ENCODE measurements at places on chromosomes 12 and 14.
A peak's percentile ranks its signal among the peaks of the same experiment; 100 is the strongest.

DNA sequence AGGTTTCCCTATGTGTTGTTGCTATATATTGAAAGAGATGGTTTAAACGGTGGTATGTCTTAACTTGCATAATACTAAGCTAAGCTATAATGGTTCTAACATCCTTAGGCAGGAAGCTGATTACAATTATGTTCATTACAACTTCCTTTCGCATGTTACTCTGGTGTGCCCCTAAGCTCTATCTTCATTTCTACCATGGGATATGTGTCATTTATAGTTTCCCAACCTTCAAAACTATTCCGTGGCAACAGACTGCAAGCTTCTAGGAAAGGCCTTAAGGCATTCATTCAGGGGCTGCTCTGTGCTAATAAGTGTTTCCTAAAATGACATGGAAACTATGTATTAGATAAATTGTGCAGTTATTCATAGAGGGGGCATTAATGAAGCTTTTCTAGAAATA is 294.6 kb downstream of the GXYLT1 start:
- no peak for DNase-seq

GRCh38 chr14:92568621-92569479 is 55.3 kb downstream of the RIN3 start:
- DNase-seq = peak; percentile 55

GRCh38 chr14:75435473-75435872 is 7.7 kb downstream of the JDP2 start:
- DNase-seq = no peak

DNA sequence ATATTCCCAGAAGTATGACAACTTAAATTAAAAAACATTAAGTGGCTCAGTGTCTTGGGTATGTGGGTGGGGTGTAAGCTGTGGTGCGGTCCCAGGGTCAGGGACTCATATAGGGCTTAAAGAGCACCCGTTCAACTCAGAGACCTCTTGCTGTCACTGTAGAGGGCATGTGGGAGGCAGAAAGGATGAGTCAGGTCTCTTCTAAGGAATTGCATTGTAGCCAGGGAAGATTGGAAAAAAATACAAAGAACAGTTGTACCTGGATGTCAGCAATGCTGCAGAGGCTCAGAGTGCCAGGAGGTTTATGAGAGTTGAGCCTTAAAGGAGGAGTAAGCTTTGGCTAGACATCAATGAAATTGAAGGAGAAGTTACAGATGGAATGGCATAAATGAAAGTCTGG is 104.1 kb downstream of the MYRFL start:
- DNase-seq = no peak

DNA sequence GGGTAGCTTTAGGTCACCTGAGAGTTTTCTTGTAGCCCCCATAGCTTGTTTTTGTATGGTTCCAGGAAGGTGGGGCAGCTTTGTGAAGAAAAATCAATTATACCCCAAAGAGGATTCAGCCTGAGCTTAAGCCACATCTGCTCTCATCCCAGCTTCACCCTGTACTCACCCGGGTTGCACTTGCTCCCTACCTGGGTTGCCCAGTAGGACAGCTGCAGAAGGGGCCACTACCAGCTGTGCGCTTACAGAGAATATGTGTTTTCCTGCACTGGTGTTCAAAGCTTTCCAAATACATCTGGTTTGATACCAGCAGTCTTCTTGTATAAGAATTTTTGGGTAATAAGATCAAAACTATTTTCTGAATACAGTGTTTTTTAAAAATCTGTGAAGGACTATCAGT is 3.0 kb upstream of the SLC38A1 start:
- no peak for DNase-seq

GRCh38 chr12:68913682-68914081 is 19.3 kb downstream of the CPM start:
- no peak for DNase-seq

DNA sequence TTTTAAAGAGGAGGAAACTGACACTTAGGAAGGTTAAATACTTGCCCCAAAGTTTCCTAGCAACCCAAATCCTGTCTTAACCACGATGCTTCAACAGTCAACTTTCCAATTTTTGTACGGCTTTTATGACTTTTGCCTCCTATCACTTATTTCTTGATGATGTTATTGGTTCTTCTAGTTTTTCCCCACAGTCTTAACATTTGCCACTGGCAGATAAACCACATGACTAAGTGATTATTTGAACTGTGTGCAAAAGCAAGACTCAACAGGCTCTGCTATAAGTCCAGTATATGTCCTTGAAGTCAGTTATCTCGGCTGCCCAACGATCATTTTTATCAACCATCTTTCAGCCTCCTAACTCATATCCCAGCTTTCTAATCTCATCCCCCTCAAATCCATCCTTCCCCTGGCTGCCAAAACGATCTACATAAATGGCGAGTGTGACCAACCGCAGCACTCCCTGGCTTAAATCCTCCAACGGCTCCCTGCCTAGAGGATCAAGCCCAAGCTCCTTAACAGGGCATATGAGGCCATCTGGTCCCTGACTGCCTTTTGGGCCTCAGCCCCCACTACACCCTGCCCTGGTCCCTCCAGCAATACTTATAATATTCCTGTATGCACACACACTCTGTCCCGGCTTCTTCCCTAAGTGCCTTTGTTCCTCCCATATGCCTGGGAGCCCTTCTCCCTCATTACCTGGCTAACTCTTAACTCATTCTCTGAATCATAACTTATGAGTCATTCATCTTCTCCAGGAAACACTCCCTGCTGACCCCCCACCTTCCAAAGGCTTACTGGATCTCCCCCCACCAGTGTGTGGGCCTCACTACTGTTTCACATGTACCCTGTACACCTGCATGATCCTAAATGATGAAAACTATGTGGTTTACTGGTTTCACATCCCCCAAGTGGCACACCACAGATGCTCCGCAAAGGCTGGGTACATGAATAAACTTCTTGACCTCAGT is 8.8 kb downstream of the VPS37B start:
- DNase-seq = no peak

GRCh38 chr12:131920157-131920508 is 8.9 kb upstream of the PUS1 start:
- DNase-seq = no peak

- DNase-seq = peak; percentile 81
Measured at GRCh38 chr12:122946690-122947341, 19.4 kb downstream of the ABCB9 start.

DNA sequence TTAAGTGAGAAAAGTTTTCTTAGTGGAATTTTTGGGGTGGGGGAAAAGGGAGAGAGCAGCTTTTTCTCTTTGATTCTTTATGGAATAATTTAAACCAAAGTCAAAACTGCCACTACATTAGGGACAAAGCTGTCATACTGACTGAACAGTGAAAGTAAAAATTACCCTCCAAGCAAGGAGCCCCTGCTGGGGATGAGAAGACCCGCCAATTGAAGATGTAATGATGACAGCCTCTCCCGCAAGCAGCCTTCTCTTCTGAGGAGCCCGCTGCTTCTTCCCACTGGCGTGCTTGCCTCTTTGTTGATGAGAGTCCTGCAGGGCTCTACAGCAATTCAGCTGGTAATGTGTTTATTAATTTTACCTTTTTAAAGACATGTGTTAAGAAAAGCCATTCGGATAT is 151.0 kb downstream of the EFCAB11 start:
- no peak for DNase-seq

GRCh38 chr12:124653169-124653931 is 85.9 kb upstream of the NCOR2 start:
- no peak for DNase-seq

DNA sequence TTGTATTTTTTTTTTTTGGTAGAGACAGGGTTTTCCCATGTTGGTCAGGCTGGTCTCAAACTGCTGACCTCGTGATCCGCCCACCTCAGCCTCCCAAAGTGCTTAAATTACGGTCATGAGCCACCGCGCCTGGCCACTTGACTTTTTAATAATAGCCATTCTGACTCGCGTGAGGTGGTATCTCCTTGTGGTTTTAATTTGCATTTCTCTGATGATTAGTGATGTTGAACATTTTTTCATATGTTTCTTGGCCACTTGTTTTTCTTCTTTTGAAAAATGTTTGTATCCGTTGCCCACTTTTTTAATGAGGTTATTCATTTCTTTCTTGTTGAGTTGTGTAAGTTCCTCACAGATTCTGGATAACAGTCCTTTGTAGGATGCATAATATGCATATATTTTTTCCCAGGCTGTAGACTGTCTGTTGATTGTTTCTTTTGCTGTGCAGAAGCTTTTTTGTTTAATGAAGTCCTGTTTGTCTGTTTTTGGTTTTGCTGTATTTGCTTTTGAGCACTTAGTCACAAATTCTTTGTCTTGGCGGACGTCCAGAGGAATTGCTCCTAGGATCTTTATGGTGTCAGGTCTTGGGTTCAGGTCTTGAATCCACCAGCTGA is 10.3 kb upstream of the PGAM5 start:
- no peak for DNase-seq

- DNase-seq = no peak
Measured at GRCh38 chr14:58760121-58760520, 122.4 kb downstream of the DACT1 start.

DNA sequence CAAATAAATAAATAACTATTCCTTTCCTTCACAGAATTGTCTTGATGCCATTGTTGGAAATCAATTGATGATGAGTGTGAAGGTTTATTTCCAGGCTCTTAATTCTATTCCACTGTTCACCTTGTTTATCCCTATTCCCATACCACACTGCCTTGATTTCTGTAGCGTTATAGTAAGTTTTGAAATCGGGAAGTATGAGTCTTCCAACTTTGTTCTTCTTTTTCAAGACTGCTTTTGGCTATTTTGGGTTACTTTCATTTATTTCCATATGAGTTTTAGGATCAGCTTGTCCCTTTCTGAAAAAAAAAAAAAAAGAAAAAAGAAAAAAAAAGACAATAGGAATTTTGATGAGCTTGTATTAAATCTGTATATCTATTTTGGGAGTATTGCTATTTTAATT is 9.3 kb upstream of the CDK2AP1 start:
- DNase-seq = no peak

DNA sequence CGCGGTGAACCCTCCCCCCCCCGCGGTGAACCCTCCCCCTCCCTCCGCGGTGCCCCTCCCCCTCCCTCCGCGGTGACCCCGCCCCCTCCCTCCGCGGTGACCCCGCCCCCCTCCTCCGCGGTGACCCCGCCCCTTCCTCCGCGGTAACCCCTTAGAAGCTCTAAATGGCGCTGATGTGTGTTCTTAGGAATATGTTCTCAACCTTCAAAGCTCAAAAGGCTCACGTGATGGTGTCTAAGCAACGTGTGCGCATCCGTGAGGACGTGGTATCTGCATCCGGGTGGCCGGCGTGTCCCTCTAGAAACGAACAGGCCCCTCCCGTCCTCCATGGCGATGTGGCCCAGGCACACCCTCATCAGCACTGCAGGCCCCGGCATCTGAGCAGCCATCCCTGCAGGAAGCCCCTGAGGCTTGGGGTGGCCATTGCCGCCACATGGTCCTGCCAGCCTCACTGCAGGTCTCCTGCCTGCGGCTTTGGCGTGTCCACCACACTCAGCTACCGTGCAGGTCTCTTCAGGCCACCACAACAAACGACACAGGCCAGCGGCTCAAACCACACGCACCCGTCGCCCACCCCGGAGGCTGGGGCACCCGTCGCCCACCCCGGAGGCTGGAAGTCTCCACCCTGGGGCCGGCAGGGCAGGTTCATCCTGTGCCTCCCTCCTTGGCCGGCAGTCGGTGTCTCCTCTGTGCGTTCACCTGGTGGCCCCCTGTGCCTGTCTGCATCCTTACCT is 14.5 kb upstream of the FBRSL1 start:
- no peak for DNase-seq

DNA sequence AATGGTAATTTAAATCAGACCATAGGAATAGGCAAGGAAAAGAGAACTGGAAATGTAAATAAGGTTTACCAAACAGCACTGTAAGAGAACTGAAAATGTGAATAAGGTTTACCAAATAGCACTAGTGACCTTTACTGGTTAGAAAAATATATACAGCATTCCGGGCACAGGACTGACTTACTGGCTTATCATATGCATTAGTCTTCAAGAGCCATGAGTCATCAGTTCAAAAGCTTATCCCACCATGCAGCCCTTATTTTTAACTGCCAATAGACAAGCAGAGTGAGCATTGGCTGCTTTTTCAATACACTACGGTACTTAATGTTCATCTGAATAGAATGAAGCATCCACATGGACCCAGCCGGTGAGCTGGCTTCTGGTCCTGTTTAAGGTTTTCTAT is 13.0 kb upstream of the NELL2 start:
- no peak for DNase-seq

DNA sequence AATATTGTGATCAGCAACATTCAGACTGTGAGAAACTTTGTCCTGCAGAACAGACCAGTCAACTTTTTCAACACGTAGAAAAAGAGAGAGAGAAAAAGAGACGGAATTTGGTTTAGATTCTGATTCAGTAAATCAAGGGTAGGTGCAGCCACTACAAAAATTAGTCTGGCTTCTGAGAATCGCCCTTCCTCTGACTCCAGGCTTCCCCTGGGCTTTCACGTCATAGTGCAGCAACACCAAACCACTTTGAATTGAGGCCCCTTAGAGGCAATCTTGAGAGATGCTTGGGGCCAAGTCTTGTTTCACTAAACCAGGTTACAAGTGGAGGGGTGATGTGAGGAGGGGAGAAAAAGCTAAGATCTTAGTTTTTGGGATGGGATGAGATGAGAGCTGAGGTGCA is 37.5 kb upstream of the PTGR2 start:
- DNase-seq = no peak

DNA sequence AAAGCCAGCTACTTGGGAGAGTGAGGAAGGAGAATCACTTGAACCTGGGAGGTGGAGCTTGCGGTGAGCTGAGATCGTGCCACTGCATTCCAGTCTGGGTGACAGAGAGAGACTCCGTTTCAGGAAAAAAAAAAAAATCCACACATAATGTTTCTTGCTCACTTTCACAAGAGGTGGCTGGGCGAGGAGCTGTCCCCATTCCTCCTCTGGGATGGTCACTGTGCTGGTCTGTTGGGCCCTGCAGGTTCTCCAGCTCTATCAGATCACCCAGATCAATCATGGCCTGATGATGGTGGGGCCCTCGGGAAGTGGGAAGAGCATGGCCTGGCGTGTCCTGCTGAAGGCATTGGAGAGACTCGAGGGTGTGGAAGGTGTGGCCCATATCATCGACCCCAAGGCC is 47.3 kb downstream of the DYNC1H1 start:
- no peak for DNase-seq

DNA sequence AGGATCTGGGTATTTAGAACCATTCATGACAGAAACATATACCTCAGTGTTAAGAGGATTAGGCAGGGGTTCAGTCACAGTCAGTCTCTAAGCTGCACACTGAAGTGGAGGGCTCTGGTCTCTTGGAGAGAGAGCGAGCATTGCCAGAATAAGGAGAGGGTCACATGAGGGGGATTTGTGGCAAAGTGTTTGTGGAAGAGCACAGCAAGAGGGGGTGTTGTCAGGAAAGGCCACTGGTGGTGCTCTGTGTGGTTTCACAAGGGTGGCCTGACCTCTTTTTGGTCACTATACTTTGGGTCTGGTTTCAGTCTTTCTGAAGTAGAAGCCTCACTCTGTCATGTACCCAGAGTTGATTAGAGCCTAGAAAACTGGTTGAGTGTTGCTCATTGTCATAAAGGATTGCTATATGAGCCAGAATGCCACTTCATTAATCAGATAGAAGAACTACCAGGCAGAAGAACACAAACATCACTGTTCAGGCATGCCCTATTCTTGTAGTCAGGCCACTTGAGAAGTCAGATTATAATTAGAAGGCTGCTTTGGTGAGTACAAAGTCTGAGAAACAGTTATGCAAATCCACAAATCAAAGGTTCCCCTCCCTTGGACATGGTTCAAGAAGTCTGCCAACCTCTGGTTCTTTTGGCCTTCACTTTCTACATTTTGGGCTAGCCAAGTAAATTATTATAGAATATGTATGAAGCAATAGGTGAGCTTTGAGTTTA is 8.4 kb downstream of the TMEM19 start:
- peak; percentile 54 for DNase-seq

Data from GM13977 (cell line).